ENCODE measurements at places on chromosomes 5 and 9. TPM values are rescaled to one million over a fixed set of nuclear protein-coding genes. Genes with fewer than 3 reads are reported as not detected.

Gene ZDHHC11B
- 1.8 TPM for total RNA-seq

Gene ECSCR
- 37.5 TPM for total RNA-seq

Gene IFNA13
- not detected for total RNA-seq

Gene SPINK1
- total RNA-seq = not detected

Gene ZNF454
- 2.0 TPM for total RNA-seq

Gene RIC1
- 27.4 TPM for total RNA-seq

Gene TEK
- total RNA-seq = 12.8 TPM

Gene TLX3
- total RNA-seq = not detected

Gene SNCAIP
- 13.9 TPM for total RNA-seq

Gene NPR2
- total RNA-seq = 25.5 TPM

Gene PCDHGA4
- total RNA-seq = 4.5 TPM

Gene GKAP1
- 13.6 TPM for total RNA-seq

Gene FAM200C
- 5.7 TPM for total RNA-seq

Gene SLC24A2
- not detected for total RNA-seq

Gene CACNA1B
- total RNA-seq = not detected

Gene NTRK2
- total RNA-seq = 20.2 TPM

Gene PDGFRB
- 157 TPM for total RNA-seq

Gene LCNL1
- total RNA-seq = not detected

Gene HACD4
- 4.3 TPM for total RNA-seq

Gene IL13
- not detected for total RNA-seq

Gene GFI1B
- not detected for total RNA-seq

Gene MAPKAP1
- total RNA-seq = 73.0 TPM

Gene RASA1
- 29.2 TPM for total RNA-seq

Gene TRIM14
- total RNA-seq = 18.5 TPM

Gene FSTL4
- not detected for total RNA-seq

Gene G3BP1
- total RNA-seq = 180 TPM

Gene LECT2
- not detected for total RNA-seq

Gene SLC31A2
- 141 TPM for total RNA-seq

Gene AK8
- 1.3 TPM for total RNA-seq

Gene CCDC180
- 3.5 TPM for total RNA-seq

Gene BRINP1
- total RNA-seq = not detected

Gene PRDM9
- not detected for total RNA-seq

Gene FAM221B
- not detected for total RNA-seq

Gene ANKRD18B
- not detected for total RNA-seq

Gene PCDHGB4
- total RNA-seq = 6.0 TPM

Gene FAM153A
- total RNA-seq = 2.7 TPM

Gene NR5A1
- total RNA-seq = not detected

Gene SH3RF2
- total RNA-seq = 0.65 TPM

Gene C8G
- not detected for total RNA-seq

Gene LCN2
- total RNA-seq = 1.7 TPM

Gene SCAI
- 7.4 TPM for total RNA-seq

Gene ADAM19
- total RNA-seq = 2.2 TPM

Gene LMX1B
- total RNA-seq = 1.1 TPM

Gene THOC3
- 20.2 TPM for total RNA-seq

Gene KCNV2
- not detected for total RNA-seq

Gene ARL14EPL
- total RNA-seq = not detected

Gene FAM13B
- total RNA-seq = 36.3 TPM

Gene RETREG1
- 22.5 TPM for total RNA-seq

Gene GPR150
- total RNA-seq = not detected

Gene ZNF462
- total RNA-seq = 16.2 TPM

Gene ADCY2
- 1.7 TPM for total RNA-seq

Gene TRIP13
- total RNA-seq = 3.0 TPM

Gene DMRT3
- not detected for total RNA-seq

Gene NXNL2
- total RNA-seq = not detected

Gene PAPPA
- total RNA-seq = 35.3 TPM

Gene SLIT3
- total RNA-seq = 54.8 TPM
